ENCODE measurements at places on chromosomes 12 and 14.

DNA sequence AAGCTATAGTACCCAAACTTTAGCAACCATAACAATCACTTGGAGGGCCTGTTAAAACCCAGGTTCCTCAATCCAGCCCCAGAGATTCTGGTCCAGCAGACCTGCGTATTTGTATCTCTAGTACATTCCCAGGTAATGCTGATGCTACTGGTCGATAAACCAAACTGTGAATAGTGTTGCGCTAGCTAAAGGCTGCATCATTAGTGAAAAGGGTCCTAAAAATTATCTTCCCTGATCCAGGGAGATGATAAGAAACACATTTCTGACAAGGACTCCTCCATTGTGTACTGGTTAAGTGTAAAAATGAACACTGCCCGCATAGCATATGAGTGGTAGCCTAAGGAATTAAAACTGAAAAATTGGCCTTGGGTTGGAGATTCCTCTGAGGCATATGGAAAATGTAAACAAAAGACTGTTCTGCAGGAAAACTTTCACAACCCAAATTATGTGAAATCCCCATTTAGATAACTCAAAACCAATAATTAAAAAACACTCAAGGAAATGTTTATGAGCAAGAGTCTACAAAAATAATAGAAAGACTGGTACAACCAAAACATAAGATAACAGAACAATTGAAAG lies 322.7 kb downstream of the CEP128 start:
- DNase-seq = no peak

GRCh38 chr12:11686120-11686519 lies 36.6 kb downstream of the ETV6 start:
- DNase-seq = no peak

DNA sequence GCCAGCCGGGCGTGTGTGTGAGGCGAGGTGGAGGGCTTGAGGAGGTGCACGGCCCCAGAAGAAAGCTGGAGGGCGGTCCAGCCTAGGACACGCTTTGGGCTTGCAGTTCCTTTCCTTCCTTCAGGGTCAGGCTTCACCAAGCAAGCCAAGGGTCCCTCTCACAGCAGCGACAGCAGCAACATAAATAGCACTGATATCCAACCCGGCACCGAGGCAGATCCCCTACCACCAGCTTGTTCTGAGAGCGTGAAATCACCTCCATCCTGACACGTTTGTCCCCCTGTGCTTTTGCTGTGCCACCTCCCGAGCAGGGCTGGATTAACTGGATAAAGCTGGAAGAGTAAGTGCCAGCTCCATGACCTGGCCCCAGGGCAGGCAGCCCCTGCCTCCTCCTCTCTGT lies 251.4 kb downstream of the CACNA1C start:
- no peak for DNase-seq

DNA sequence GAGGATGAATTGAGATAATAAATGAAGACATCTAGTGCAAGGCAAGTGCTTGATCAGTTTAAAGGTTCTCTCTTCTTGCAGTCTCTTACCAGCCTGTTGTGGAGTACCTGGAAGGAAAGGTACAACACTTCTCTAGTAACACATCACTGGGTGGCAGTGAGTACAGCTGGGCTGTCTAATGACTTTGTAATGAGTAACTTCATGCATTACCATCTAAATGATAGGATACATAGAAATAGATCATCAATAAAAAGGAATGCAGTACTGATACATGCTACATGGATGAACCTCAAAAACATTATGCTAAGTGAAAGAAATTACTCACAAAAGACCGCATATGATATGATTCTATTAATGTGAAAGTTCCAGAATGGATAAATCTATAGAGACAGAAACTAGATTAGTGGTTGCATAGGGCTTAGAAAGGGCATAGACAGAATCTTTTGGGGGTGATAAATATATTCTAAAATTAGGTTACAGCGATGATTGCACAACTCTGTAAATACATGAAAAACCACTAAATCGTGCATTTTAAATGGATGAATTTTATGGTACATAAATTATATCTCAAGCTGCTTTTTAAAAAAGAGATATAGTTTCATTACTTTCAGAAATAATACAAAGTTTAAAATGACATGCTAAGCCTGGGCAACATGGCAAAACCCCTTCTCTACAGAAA lies 224.4 kb downstream of the CHST11 start:
- DNase-seq = no peak

GRCh38 chr12:22321018-22321605 lies 13.4 kb downstream of the ST8SIA1 start:
- DNase-seq = no peak

DNA sequence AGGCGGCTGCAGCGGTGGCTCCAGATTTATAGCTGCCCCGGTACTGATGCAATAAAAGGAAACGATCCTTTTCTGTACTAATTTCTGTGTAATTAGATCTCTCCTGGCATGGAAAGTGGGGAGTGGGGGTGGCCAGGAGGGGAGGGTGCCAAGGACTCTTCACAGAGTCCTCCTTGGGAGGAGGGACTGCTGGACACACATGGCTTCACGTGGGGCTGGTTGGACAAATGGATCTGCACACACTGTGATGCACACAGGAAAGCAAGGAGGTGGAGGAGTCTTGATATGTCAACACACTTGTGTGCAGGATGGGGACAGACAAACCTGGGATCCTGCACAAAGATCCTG lies 23.8 kb upstream of the ATP5MC2 start:
- DNase-seq = no peak

DNA sequence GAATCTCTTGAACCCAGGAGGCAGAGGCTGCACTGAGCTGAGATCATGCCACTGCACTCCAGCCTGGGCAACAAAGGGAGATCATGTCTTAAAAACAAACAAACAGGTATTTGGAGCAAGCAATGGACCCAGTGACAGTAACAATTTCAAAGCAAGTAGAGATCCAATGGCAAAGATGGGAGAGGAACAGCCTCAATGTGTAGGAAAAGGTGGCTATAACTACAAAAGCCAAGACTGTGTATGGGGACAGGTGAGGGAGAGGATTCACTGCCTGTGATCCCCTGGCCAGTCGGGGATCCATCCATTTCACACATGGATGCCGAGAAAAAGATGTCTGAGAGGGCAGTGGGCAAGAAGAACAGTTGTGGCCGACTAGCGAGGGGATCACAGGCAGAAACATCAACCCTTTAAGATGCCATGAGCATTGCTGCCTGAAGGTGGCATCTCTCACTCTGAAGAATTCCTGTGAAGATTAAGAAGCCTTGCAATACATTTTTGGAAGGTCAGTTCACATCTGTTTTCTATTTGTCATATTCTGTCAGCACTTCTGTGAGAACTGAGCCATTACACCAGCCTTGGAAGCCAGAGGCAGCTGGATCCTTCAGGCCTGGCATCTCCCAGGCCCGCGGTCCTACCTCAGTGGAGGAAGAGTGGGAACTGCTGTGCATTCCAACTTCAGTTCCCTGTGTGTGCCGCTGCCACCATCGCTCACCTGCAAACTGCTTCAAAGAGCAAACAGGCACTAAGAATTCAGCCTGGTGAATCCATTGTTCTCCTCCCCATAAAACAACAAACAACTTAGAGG lies 54.5 kb upstream of the FRS2 start:
- DNase-seq = peak; percentile 9

- no peak for DNase-seq
These were observed 8.1 kb downstream of the CORO1C start for GRCh38 chr12:108722992-108723766.

DNA sequence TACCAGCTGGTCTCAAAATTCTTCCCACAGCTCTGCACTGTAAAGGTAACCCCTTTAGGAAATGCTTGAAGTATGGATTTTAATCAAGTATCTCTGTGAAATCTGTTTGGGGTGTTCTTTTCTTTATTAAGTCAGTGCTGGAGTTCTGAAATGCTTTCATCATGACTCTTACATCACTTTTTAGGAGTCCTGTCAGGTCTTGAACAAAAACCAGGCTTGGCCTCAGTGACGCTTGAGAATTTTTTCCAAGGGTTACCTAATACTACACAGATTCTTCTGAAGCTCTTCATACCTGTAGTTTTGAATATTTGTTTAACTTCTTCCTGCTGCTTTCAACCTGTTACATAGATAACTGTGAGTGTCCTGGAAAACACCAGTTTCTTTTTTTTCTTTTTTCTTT lies 47.0 kb upstream of the KCNH3 start:
- no peak for DNase-seq

Measured in thymus (tissue), 14 donors.